NCI-H446 (cell line): ENCODE measurements at places on chromosomes 7 and 10.

- no peak for DNase-seq
These were observed 5.3 kb downstream of the CPXM2 start for GRCh38 chr10:123886292-123886691.

DNA sequence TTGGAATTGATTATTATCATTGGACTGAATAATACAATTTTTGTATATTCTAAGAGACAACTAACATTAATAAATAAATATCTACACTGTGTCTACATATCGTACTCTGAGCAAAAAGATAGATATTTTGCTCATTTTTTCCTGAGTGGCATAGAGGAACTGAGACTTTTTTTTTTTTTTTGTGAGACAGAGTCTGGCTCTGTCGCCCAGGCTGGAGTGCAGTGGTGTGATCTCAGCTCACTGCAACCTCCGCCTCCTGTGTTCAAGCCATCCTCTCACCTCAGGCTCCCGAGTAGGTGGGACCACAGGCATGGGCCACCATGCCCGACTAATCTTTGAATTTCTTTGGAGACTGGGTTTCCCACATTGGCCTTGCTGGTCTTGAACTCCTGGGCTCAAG, 14.0 kb downstream of the KMT2E start:
- no peak for DNase-seq

- no peak for DNase-seq
These were observed 132.6 kb upstream of the SHH start for GRCh38 chr7:155944901-155945300.

DNA sequence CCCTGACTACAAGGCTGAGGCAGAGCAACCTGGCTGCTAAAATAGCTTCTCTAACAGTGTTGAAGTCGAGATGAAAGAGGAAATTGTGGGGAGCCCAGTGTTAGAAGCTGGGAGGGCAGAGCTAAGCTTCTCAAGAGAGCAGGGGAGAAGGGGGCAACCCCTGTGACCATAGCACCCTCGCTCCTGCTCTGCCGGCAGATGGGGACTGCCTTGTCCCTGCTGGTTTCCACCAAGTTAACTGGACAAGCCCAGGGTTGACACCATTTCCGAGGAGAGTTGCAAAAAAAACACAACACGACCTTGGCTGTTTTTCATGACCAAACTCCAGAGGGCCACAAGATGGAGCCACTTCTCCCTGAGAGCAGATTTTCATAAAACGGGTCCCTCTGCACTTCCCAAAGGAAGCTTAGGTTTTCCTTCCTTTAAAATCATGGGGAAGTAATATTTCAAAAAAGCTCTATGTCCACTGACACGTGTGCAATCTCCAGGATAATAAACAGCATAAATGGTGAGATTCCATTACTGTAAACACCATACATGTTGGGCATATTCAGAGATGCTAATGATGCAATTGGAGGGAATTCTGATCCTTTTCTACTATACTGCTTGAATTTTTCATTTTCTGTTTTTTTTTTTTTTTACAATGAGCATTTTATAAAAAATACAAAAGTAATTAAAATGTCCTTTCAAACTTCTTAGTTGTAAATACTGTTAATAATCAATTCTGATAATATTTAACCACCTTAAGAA, 140.4 kb downstream of the PIP4K2A start:
- no peak for DNase-seq

GRCh38 chr7:25215694-25216335, 12.5 kb downstream of the NPVF start:
- DNase-seq: no peak

GRCh38 chr10:100370714-100371481, 23.9 kb downstream of the SCD start:
- no peak for DNase-seq
